Endothelial cell of umbilical vein (primary cell): ENCODE measurements at places on chromosomes 1 and 21. TPM values are rescaled to one million over a fixed set of nuclear protein-coding genes. Genes with fewer than 3 reads are reported as not detected.
A peak's percentile ranks its signal among the peaks of the same experiment; 100 is the strongest.

Gene S1PR1
- total RNA-seq: 137 and 138 TPM in 2 replicates

DNA sequence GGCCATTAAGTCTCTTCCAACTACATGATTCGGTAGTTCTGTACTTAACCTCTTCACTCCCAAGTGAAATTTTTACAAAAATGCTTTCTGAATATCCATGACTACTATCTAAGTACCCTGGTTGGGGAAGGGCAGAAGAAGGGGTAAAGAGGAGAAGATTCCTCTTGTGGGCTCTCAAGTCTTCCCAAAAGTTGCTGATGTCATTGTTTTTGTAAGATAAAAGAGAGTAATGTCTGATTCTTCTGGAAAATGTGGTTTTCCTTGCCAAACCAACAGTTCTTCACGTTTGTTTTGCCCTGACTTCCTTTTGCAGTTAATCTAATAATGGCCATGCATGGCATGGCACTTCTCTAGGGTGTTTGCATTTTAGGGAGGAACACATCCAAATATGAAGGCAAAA, 34.7 kb upstream of the AK4 start:
- peaks cover 4% of the 10 kb centered on the region for H3K4me1 ChIP-seq
- DNase-seq: no peak
- no peak overlapping the region for H3K4me3 ChIP-seq
- no peaks in the 10 kb centered on the region for H3K27me3 ChIP-seq

DNA sequence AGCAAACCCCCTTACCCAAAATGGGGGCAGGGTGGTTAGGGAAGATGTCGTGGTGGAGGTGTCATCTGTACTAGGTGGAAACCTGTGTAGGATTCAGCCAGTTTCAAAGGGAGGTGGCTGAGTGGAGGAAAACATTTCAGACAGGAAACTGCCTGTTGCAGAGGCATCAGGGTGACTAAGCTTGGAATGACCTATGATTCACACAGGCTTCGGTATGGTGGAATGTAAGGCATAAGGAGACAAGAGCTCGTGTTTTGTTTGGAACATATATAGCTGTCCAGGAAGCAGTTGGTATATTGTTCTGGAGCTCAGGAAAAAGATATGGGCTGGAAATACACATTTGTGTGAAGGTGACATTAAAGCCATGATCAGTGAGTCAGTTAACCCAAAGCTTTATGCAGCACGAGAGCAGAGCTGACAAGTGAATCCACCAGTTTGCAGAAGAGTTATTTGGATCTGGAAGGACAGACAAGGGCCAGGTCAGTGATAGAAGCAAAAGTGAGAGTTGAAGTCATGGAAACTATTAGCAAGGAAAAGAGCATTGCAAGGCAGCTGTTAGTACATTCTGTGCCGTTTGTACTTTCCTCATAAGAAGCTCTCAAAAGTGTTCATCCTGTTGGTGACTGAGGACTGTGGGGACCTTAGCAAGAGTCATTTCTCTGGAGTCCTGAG, 12.2 kb downstream of the UTP25 start:
- peaks cover 61% of the 10 kb centered on the region for H3K4me1 ChIP-seq
- peaks cover 40% of the 10 kb centered on the region for H3K36me3 ChIP-seq
- H3K27me3 ChIP-seq: no peaks in the 10 kb centered on the region
- peak; percentile 99 for DNase-seq
- H3K27ac ChIP-seq: peak overlapping the region; percentile 80

Gene NGF
- not detected in 2 replicates for total RNA-seq

- H3K27ac ChIP-seq: peak overlapping the region; percentile 75
- H3K4me1 ChIP-seq: peaks cover 19% of the 10 kb centered on the region
- no peaks in the 10 kb centered on the region for H3K27me3 ChIP-seq
- peak overlapping the region; percentile 46 for H3K4me3 ChIP-seq
- no peak for DNase-seq
- H3K36me3 ChIP-seq: no peaks in the 10 kb centered on the region
Observed at GRCh38 chr1:147541672-147542568, 619 bp downstream of the BCL9 start.

DNA sequence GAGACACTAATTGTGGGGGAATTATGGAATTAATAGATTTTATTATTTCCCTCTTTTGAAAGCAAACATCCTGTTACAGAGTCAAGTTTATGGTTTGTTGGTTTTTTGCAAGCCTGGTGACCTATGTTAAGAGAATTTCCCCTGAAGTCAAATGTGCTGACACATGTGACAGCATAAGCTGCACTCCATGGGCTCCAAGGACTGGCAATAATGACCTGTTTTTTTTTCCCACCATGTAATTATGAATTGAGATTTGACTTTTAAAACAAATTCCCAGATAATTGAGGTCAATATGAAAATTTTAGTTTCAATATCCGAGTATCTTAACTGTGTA, 242.5 kb upstream of the SGIP1 start:
- no peaks in the 10 kb centered on the region for H3K36me3 ChIP-seq
- no peaks in the 10 kb centered on the region for H3K4me1 ChIP-seq
- no peak overlapping the region for H3K27ac ChIP-seq
- H3K4me3 ChIP-seq: no peak overlapping the region

DNA sequence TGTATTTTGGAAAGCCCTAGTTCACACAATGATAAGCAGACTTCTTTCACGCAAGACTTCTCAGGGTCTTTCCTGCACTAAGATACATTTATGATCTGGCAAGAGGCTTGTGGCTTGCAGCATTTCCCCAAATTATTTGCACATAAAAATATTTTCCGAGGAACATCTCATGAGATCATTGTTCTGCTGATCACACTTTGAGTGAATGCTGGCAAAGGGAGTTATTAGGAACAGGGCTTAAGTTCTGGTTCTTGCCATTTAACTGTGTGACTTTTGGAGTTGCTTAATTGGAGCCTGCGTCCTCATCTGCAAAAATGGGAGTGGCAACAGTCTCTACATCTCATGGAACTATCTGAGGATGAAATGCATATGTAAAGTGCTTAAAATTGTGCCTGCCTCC, 50.2 kb downstream of the GADD45A start:
- no peak overlapping the region for H3K4me3 ChIP-seq
- H3K4me1 ChIP-seq: peaks cover 38% of the 10 kb centered on the region
- H3K27ac ChIP-seq: peak overlapping the region; percentile 89
- no peak for DNase-seq
- H3K36me3 ChIP-seq: no peaks in the 10 kb centered on the region

DNA sequence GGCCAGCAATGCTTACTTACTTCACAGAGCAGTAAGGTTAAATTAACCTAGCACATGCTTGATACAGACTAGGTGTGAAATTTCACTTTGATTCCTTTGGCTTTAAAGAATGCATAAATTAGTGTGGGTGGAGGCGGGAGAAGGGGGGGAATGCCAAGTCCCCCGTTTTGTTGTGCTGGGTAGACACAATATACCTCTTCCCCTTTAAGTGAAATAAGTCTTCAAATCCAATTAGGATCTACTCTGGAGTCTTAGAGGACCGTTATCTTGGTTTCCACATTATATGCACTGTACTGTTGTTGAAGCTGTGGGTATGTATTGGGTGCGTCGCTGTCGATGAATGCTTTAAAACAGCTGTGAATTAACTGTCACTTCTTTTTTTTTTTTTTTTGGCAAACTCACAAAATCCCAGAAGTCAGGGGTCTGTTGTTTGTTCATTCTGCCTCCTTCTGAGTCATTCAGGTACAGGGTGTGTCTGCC, 1.6 kb upstream of the S1PR1 start:
- peaks cover 23% of the 10 kb centered on the region for H3K4me1 ChIP-seq
- peaks cover 13% of the 10 kb centered on the region for H3K36me3 ChIP-seq
- no peaks in the 10 kb centered on the region for H3K27me3 ChIP-seq
- peak overlapping the region; percentile 88 for H3K4me3 ChIP-seq
- DNase-seq: no peak

Gene OLFML3
- 1.7 and 3.4 TPM in 2 replicates for total RNA-seq

Gene OR2T34
- total RNA-seq: not detected in 2 replicates

DNA sequence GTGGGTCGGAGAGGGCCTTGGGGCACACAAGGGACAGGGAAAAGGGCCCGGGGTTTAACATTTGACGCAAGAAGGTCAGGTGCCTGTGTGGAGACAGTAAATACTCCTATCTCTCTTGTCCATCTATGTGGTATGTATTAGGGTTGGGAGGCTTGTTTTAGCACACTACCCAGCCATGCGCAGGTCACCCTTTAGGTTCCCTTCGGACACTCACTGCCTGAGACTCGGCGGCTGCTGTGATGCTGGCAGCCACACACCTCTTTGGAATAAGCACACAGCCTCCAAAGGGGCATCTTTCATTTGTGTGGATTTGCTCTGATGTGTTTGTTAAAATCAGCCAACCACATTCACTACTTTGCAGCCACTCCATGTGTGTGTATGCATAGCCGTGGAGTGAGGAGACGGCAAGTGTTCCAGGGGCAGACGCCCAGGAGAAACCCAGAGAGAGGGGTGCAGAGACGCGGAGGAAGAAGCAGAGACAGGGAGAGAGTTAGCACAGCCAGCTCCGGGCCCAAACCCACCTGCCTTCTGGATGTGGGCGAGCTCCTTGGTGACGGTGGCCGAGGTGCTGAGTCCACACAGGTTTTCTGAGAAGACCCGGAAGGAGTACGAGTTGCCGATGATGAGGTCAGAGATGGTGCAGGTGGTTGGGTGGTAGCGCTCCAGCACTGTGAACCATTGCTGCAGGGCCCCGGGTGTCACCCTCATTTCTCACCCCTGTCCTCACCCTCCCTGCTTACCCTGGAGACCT, 5.7 kb downstream of the MYBPH start:
- no peaks in the 10 kb centered on the region for H3K4me1 ChIP-seq
- no peak overlapping the region for H3K27ac ChIP-seq
- H3K27me3 ChIP-seq: no peaks in the 10 kb centered on the region
- H3K4me3 ChIP-seq: no peak overlapping the region

Gene RNU1-3
- total RNA-seq: 1,319 and 2,019 TPM in 2 replicates

Gene GSTM2
- 12.0 and 21.5 TPM in 2 replicates for total RNA-seq

GRCh38 chr1:181485287-181486097, 2.2 kb downstream of the CACNA1E start:
- peaks cover 31% of the 10 kb centered on the region for H3K27me3 ChIP-seq
- H3K27ac ChIP-seq: no peak overlapping the region
- no peak overlapping the region for H3K4me3 ChIP-seq
- H3K4me1 ChIP-seq: no peaks in the 10 kb centered on the region
- H3K36me3 ChIP-seq: no peaks in the 10 kb centered on the region

Gene XKR8
- total RNA-seq: 10.0 TPM in 2 replicates

Gene PLA2G2C
- total RNA-seq: not detected in 2 replicates

GRCh38 chr1:209863766-209864485, 36.2 kb downstream of the UTP25 start:
- peaks cover 2% of the 10 kb centered on the region for H3K4me1 ChIP-seq
- no peak for DNase-seq
- no peak overlapping the region for H3K27ac ChIP-seq
- no peak overlapping the region for H3K4me3 ChIP-seq
- H3K27me3 ChIP-seq: peaks cover 11% of the 10 kb centered on the region

GRCh38 chr21:37043818-37044217, 29.1 kb downstream of the PIGP start:
- H3K4me1 ChIP-seq: no peaks in the 10 kb centered on the region
- no peak overlapping the region for H3K27ac ChIP-seq
- H3K36me3 ChIP-seq: no peaks in the 10 kb centered on the region
- H3K27me3 ChIP-seq: peaks cover 3% of the 10 kb centered on the region

GRCh38 chr1:220685879-220686278, 4.3 kb upstream of the C1orf115 start:
- no peak overlapping the region for H3K27ac ChIP-seq
- H3K27me3 ChIP-seq: no peaks in the 10 kb centered on the region

Gene RBM15
- 26.9 and 29.5 TPM in 2 replicates for total RNA-seq

GRCh38 chr1:153431928-153432327, 15.6 kb downstream of the S100A7A start:
- H3K4me3 ChIP-seq: no peak overlapping the region
- no peak for DNase-seq
- no peak overlapping the region for H3K27ac ChIP-seq
- H3K36me3 ChIP-seq: no peaks in the 10 kb centered on the region

DNA sequence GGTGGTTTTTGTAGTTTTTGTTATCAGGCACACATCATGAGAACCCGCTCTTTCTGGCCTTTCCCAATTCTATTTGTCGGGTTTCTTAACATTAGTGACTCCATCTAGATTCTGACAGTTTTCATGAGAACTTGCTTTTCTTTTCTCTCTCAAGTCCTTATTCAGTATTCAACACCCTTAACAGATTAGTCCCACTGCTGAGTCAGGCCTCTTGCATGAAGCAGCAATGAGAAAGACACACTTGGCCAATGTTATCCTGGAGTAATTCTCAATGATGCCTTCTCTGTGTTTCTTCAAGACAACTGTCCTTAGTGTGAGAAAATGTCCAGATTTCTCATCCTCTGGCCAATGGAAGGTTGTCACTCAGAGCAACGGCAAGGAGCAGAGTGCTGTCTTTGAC, 11.3 kb downstream of the FMO2 start:
- no peaks in the 10 kb centered on the region for H3K27me3 ChIP-seq
- no peaks in the 10 kb centered on the region for H3K4me1 ChIP-seq
- no peaks in the 10 kb centered on the region for H3K36me3 ChIP-seq

DNA sequence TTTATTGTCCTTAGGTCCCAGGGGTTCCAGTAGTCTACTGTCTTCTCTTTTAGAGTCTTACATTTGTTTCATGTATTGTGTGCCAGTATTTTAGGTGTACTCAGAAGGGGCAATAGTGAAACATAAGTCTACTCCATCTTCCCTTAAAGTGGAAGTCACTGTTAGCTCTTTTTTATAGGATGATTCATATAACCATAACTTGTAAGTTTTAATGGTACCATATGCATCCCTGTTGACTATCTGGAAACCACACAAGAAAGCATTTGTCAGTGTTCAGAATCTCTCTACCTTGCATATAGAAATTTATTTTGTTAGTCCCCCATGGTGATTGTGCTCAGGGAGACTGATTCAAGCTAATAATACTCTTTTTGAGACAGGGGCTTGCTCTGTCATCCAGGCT, 149.9 kb downstream of the HS2ST1 start:
- no peaks in the 10 kb centered on the region for H3K27me3 ChIP-seq
- H3K36me3 ChIP-seq: no peaks in the 10 kb centered on the region
- DNase-seq: no peak

GRCh38 chr1:30405631-30406212, 317.7 kb downstream of the MATN1 start:
- no peak overlapping the region for H3K4me3 ChIP-seq
- DNase-seq: no peak
- H3K27me3 ChIP-seq: no peaks in the 10 kb centered on the region
- H3K36me3 ChIP-seq: no peaks in the 10 kb centered on the region

Gene CFAP107
- not detected in 2 replicates for total RNA-seq

DNA sequence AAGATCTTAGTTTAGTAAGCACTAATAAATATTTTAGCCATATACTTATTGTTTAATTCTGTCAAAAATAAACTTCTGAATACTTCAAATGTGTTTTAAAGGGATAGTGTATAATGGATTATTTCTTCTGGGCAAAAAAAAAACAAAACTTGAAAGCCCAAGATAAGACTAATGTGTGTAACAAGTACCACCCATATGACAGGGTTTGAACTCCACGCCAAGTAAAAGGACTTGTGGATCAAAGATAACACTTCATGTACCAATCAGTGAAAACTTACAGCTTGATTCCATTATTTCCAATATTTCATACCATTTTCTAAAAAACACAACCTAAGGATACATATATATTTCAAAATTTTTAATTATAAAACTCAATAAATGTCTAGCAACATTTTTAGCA, 59.5 kb downstream of the DENND1B start:
- DNase-seq: no peak
- no peak overlapping the region for H3K4me3 ChIP-seq
- H3K27ac ChIP-seq: no peak overlapping the region
- no peaks in the 10 kb centered on the region for H3K27me3 ChIP-seq

- peaks cover 10% of the 10 kb centered on the region for H3K36me3 ChIP-seq
- H3K4me3 ChIP-seq: no peak overlapping the region
- H3K27ac ChIP-seq: no peak overlapping the region
- no peak for DNase-seq
- peaks cover 16% of the 10 kb centered on the region for H3K4me1 ChIP-seq
- H3K27me3 ChIP-seq: no peaks in the 10 kb centered on the region
Observed at GRCh38 chr1:46692811-46693770, 21.4 kb downstream of the TEX38 start.
